ENCODE measurements at places on chromosomes 3 and 15.

DNA sequence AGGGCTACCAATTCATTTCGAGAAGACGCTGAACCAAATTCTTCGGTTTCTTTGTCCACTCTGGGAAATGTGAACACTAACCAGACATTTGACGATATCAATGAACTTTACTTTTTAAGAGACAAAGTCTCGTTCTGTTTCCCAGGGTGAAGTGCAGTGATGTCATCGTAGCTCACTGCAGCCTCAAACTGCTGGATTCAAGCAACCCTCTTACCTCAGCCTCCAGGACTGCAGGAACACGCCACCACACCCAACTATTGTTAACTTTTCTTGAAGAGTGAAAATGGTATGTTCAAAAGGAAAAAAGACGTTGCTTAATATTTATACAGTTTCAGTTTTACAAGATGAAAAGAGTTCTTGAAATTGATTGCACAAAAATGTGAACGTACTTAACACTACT, 30.6 kb downstream of the MB21D2 start:
- DNase-seq, result no peak

- no peak for DNase-seq
Measured at GRCh38 chr15:45197512-45197911, 9.7 kb upstream of the SHF start.

- DNase-seq, result no peak
Measured at GRCh38 chr3:71784914-71785531, at the start of gene PROK2. Gene PROK2 (minus strand): TSS chr3:71785148. CDS start chr3:71785052, 96 bp downstream.

GRCh38 chr15:29638781-29639180, 183.5 kb downstream of the TJP1 start:
- DNase-seq, result no peak

DNA sequence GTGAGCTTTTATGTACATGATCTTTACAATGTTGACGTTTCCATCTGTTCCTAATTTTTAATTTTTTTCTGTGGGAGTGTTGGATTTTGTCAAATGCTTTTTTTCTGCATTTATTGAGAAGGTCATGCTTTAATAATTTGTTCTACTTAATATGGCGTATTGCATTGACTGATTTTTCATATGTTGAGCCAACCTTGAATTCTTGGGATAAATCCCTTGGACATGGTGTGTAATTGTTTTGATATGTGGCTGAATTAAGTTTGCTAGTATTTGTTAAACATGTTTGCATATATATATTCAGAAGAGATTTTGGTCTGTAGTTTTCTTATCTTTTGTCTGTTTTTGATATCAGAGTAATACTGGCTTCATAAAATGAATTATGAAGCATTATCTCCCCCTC, 256.7 kb downstream of the EDEM1 start:
- no peak for DNase-seq
